Activated CD8-positive, alpha-beta memory T cell treated with anti-CD3 and anti-CD28 coated beads, Interleukin-2, amount 50 U/mL, for 4 hours (primary cell): ENCODE measurements at places on chromosomes 3 and 15.

DNA sequence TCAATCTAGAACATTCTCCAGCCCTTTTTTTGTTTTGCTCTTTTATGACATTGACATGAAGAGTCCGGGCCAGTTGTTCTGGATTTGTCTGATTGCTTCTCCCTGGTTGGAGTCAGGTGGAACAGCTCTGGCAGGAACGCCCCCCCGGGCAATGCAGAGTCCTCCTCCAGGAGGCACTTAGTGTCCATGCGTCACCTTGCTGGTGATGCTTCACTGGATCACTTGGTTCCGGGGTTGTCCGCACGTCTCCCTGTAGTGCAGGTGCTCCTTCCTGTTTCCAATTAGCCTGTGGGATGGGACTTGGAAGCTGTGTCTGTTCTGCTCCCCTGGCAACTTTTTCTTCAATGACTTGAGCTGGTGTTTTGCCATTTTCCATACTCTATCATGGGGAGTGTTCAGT lies 9.8 kb downstream of the CSK start:
- DNase-seq, result no peak

GRCh38 chr15:57198654-57199291 lies 177.5 kb upstream of the CGNL1 start:
- no peak for DNase-seq

DNA sequence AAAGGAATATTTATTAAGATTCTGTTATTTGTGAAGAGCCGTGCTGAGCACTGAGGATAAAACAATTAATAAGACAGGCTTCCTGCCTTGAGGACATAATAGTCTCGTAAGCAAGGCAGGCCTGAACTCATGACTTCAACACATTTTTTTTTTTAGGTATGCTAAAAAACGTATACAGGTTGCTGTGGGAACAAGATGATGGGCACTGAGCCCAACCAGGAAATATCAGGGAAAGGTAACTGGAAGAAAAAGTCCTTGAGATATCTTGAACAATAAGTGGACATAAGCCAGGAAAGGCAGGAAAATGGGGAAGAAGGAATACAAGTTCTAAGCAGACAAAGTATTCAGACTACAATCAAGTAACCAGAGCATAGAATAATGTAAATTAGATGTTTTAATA lies 26.1 kb downstream of the CERS3 start:
- DNase-seq, result no peak

DNA sequence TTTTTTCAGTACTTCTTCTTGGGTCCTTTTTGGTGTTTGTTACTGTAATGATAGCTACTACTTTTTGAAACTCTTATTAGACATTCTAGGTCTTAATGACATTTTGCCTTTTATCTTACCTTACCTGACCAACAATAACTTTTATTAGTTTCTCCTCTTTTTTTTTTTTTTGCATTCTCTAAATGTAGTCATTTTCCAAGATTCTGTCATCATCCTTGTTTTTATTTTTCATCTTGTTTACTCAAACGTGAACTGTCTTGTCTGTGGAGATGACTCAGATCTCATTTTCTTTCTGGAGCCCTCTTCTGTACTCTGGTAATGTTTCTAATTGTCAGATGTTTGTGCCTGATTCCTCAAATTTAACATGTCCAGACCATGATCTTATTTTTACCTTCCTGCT lies 2.9 kb downstream of the ABHD5 start:
- DNase-seq, result no peak

DNA sequence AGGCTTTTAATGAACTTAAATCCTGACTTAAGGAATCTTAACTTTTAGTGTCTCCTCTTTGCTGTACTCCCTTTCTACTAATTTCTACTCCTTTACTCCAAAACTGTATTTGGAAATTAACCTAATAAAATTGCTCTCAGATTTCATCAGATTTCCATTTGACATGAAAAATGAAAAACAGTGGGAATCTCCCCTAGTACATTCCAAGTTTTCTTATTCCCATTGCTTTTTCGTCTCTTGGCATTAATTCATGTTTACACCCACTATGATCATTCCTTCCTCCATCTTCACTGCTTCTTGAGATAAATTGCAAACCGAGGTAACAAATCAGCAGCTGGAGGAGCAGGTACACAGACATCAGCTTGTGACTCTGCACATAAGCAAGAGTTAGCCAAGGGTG lies 208.7 kb downstream of the VGLL3 start:
- no peak for DNase-seq

DNA sequence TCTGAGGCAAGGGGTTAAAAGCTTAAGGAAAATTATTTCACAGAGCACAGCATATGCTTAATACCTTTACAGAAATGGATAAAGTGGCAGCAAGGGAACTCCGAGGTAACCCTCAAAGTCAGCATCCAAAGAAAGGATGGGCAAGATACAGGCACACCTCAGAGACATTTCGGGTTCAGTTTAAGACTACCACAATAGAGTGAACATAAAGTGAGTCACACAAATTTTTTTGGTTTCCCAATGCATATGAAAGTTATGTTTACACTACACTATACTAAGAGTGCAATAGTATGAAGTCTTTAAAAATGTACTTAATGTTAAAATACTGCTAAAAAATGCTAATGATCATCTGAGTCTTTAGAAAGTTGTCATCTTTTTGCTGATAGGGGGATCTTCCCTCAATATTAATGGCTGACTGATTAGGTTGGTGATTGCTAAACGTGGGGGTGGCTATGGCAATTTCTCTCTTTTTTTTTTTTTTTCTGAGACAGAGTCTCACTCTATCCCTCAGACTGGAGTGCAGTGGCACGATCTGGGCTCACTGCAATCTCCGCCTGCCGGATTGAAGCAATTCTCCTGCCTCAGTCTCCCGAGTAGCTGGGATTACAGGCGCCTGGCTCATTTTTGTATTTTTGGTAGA lies 10.0 kb downstream of the UBR1 start:
- DNase-seq, result no peak

DNA sequence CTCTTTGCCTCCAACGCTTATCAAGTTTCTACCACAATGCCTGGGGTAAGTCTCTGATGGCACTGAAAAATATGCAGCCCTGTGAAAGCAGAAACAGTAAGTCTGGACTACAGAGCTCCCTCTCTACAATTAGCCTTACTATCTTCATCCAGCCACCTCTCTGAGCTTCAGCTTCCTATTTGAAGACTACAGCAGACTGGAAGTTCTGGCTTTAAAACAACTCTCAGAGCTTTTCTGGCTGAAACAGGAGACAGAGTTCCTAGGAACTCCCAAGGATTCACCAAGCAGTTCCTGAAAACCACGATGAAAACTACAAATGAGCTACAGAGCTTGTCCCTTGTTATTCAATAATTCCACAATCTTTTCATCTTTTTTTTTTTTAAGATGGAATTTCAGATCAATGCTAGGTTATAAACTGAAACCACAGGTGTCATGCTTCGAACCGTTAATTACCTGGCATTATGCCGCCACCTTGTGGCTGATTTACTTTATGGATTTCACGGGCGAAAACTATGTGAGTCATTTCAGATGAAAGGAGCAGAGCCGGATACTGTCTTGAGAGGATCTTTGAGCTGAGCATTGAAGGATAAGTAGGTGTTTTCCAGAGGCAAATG lies 3.9 kb downstream of the CRYGS start:
- DNase-seq, result peak; percentile 83

GRCh38 chr15:67009576-67010569 lies 55.5 kb upstream of the SMAD3 start:
- no peak for DNase-seq

- DNase-seq, result no peak
Observed at GRCh38 chr3:38165722-38166387, 518 bp downstream of the OXSR1 start.

- DNase-seq, result peak; percentile 22
Observed at GRCh38 chr3:16048435-16049318, 125.8 kb upstream of the GALNT15 start.

DNA sequence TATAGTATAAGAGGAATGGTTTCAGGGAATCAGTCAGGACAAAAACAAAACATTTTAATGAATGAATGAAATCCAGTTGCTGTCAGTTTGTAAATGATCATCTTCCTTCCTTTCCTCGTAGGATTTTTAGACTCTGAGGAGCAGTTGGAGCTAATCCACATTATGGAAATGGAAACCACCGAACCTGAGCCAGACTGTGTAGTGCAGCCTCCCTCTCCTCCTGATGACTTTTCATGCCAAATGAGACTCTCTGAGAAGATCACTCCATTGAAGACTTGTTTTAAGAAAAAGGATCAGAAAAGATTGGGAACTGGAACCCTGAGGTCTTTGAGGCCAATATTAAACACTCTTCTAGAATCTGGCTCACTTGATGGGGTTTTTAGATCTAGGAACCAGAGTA lies 3.1 kb downstream of the TIPARP start:
- DNase-seq, result no peak

GRCh38 chr3:181709537-181710279 lies 2.0 kb upstream of the SOX2 start:
- peak; percentile 50 for DNase-seq

DNA sequence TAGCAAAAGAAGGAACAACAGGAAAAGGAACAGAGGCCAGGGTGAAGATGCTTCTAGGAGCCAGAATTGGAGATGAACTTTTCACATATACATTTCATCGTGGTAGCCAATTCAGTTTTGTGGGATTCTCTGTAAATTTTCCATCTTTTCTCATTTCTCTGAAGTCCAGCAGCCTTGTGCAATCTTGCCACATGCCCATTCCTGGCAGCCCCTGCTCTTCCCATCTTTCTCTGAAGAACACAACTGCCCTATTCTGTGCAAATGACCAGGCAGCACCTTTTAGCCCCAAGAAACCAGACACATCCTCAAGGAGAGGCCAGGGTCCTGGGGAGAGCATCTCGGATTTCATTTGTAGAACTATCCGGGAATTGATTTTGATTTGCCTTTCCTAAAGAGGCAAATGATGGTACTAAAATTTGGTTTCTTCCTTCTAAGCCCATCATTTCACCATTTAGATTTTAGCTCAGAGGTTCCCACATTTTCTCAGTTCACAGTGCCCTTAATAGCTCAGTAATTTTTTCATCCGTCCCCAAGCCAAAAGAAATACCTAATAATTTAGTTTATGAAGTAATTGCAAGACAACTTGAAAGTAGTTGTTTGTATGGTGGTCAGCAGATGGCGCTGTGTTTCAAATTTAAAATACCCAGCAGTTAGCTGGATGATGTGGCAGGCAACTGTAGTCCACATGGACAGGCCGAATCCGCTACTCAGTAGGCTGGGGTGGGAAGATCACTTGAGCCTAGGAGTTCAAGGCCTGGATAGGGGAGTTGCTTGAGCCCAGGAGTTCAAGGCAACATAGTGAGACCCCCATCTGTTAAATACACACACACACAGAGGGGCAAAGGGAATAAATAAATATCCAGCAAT lies 61.3 kb upstream of the ACKR4 start:
- DNase-seq, result peak; percentile 52

DNA sequence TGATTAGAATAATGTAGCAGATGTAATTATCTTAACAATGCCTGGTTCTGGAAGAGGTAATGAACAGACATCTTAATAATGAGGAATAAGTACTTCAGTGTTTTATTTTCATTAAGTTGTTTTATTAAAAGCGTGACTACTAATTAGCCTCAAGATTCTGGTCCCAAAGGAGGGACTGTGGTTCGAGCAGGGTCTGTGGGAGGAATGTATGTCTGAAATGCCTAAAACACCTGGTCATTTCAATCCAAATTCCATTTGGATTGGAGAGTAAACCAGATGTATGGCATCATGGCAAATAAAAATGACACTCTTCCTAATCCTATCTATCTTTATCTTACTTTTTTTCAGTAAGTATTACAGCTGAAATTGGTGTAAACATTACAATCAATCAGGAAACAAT lies 243.2 kb downstream of the PDZRN3 start:
- no peak for DNase-seq

DNA sequence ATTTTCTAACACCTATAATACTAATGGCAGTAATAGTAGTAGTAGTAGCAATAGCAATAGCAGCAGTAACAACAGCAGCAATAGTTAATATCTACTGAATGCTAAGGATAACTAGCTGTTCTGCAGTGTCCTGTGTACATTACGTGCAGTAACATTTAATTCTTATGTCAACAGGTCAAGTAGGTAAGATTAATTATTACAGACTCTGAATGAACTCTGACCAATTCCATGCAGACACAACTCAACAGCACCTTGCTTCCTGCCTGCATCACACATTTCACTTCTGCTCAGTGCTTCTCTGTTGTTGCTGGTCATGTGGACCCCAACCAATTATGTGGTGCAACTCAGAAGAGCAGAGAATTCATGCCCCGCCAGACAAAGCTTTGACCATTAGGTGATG lies 39.9 kb upstream of the ARHGEF26 start:
- DNase-seq, result no peak

DNA sequence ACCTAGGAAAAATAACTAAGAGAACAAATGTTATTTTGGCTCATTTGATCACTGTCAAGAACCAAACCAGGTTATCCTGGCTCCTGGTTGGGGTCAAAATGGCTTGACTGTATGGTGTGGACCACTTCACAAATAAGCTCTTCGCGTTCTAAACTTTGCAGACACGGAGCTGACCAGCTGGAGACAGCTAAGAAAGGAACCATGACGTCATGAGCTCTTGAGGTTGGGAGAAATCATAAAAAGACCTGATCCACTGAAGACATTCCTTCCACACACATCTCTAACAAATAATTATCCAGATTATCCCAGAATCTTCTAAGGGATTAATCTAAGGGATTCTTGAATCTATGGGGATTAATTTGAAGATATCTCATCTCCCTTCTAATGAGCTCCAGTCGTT lies 321.5 kb upstream of the IGF1R start:
- no peak for DNase-seq

- no peak for DNase-seq
Observed at GRCh38 chr3:123310186-123310585, 108.4 kb downstream of the SEC22A start.
